ENCODE measurements at places on chromosomes 2 and 18. TPM values are rescaled to one million over a fixed set of nuclear protein-coding genes. Genes with fewer than 3 reads are reported as not detected.
A peak's percentile ranks its signal among the peaks of the same experiment; 100 is the strongest.

The PKDCC gene
- total RNA-seq: not detected

The EML4 gene
- 134 TPM for total RNA-seq

The SULT1C2 gene
- total RNA-seq: not detected

The INPP5D gene
- 466 TPM for total RNA-seq

The CNGA3 gene
- not detected for total RNA-seq

The ZSWIM2 gene
- not detected for total RNA-seq

The ANKRD53 gene
- total RNA-seq: 1.4 TPM

The MSTN gene
- total RNA-seq: not detected

The C2orf49 gene
- 29.3 TPM for total RNA-seq

The DYNAP gene
- not detected for total RNA-seq

The IL1RL1 gene
- total RNA-seq: not detected

The DNAJC27 gene
- total RNA-seq: 15.6 TPM

The LIMS2 gene
- 4.2 TPM for total RNA-seq

The NEU4 gene
- not detected for total RNA-seq

DNA sequence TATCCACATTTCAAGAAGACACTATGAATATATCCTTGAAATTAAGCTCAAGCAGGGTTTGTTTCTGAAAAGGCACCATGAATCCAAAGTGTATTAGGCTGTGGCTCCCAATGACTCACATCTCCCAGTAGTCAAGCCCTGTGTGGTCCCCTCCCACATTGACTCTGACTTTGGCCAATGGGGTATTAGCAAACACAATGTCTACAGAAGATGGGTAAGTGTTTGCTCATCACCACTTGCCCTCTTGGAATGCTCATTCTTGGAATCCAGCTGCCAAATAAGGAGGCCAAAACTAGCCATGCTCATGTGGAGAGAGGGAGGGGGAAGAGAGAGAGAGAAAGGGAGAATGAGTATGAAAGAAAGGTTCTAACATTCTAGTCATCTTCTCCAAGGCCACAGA is 490.0 kb downstream of the TXNL1 start:
- DNase-seq: no peak
- H3K4me3 ChIP-seq: no peak overlapping the region
- no peak overlapping the region for H3K27ac ChIP-seq
- H3K27me3 ChIP-seq: no peaks in the 10 kb centered on the region

- no peaks in the 10 kb centered on the region for H3K4me1 ChIP-seq
- no peaks in the 10 kb centered on the region for H3K36me3 ChIP-seq
- H3K4me3 ChIP-seq: no peak overlapping the region
- H3K27ac ChIP-seq: no peak overlapping the region
Observed at GRCh38 chr18:2387588-2387987, 183.7 kb downstream of the METTL4 start.

- H3K4me1 ChIP-seq: no peaks in the 10 kb centered on the region
- no peaks in the 10 kb centered on the region for H3K36me3 ChIP-seq
- H3K4me3 ChIP-seq: no peak overlapping the region
- H3K27me3 ChIP-seq: no peaks in the 10 kb centered on the region
- no peak overlapping the region for H3K27ac ChIP-seq
Observed at GRCh38 chr2:156147594-156148330, 184.8 kb downstream of the NR4A2 start.

GRCh38 chr2:35033748-35034147 is 1321.8 kb upstream of the CRIM1 start:
- no peak for DNase-seq

- DNase-seq: no peak
- no peaks in the 10 kb centered on the region for H3K27me3 ChIP-seq
- peaks cover 5% of the 10 kb centered on the region for H3K36me3 ChIP-seq
- H3K4me3 ChIP-seq: no peak overlapping the region
- no peak overlapping the region for H3K27ac ChIP-seq
Observed at GRCh38 chr2:31237348-31238017, 3.5 kb downstream of the EHD3 start.

- no peaks in the 10 kb centered on the region for H3K27me3 ChIP-seq
- no peak overlapping the region for H3K4me3 ChIP-seq
- no peaks in the 10 kb centered on the region for H3K4me1 ChIP-seq
- H3K36me3 ChIP-seq: no peaks in the 10 kb centered on the region
Observed at GRCh38 chr2:172937884-172938712, 137.5 kb upstream of the MAP3K20 start.

- DNase-seq: no peak
- H3K4me3 ChIP-seq: no peak overlapping the region
- H3K27ac ChIP-seq: no peak overlapping the region
- H3K4me1 ChIP-seq: no peaks in the 10 kb centered on the region
- H3K36me3 ChIP-seq: no peaks in the 10 kb centered on the region
Observed at GRCh38 chr2:19532547-19533196, 174.2 kb upstream of the OSR1 start.

DNA sequence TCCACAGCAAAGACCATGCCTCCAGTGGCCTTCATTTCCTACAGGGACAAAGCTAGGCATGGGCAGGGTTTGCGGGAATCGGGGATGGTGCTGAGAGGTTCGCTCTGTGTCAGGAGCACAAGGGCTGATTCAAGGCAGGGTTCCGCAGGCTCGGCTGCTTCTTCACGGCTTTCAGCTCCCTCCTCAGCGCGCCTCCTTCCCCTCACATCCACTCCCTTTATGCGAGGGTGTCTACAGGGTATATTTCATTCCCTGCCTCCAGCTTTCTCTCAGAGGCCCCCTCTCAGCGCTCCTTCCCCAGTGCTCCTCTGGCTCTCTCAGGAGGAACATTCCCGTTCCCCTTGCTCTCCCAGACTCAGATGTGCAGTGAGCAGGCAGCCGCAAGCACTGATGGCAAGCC is 78.7 kb upstream of the ASB18 start:
- no peaks in the 10 kb centered on the region for H3K4me1 ChIP-seq
- H3K4me3 ChIP-seq: no peak overlapping the region
- DNase-seq: no peak
- no peaks in the 10 kb centered on the region for H3K36me3 ChIP-seq

- no peaks in the 10 kb centered on the region for H3K27me3 ChIP-seq
- no peaks in the 10 kb centered on the region for H3K36me3 ChIP-seq
- no peaks in the 10 kb centered on the region for H3K4me1 ChIP-seq
- H3K4me3 ChIP-seq: no peak overlapping the region
- DNase-seq: no peak
Observed at GRCh38 chr2:209907746-209908145, 94.7 kb upstream of the RPE start.

GRCh38 chr18:32373995-32374394 is 96.7 kb downstream of the GAREM1 start:
- no peaks in the 10 kb centered on the region for H3K27me3 ChIP-seq
- H3K36me3 ChIP-seq: no peaks in the 10 kb centered on the region
- H3K4me3 ChIP-seq: no peak overlapping the region
- DNase-seq: no peak
- H3K4me1 ChIP-seq: no peaks in the 10 kb centered on the region

GRCh38 chr2:82237994-82238662 is 1933.6 kb upstream of the LRRTM1 start:
- no peak overlapping the region for H3K4me3 ChIP-seq
- H3K4me1 ChIP-seq: no peaks in the 10 kb centered on the region
- H3K27me3 ChIP-seq: no peaks in the 10 kb centered on the region
- H3K27ac ChIP-seq: no peak overlapping the region
- no peak for DNase-seq

DNA sequence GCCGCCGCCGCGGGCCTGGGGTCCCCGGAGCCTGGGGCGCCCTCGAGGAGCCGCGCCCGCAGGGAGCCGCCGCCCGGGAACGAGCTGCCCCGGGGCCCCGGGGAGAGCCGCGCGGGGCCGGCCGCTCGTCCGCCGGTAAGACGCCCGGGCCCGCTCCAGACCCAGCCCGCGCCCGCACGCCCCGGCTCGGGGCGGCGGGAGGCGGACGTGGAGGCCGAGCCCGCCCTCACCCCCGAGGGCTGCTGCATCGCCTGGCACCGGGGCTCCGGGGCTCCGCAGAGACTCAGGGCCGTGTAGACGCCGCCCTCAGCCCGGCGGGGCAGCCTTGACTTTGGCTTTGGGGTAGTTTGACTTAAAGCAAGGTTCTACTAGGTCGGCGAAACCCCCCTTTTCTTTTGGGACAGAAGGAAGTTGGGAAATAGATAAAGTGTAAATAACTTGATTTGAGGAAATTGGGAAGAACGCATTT is 335 bp downstream of the ERFE start:
- no peaks in the 10 kb centered on the region for H3K36me3 ChIP-seq
- no peaks in the 10 kb centered on the region for H3K27me3 ChIP-seq
- H3K4me1 ChIP-seq: peaks cover 16% of the 10 kb centered on the region
- no peak overlapping the region for H3K27ac ChIP-seq
- H3K4me3 ChIP-seq: no peak overlapping the region

GRCh38 chr18:52242711-52243110 is 97.3 kb upstream of the DCC start:
- H3K27ac ChIP-seq: no peak overlapping the region
- H3K36me3 ChIP-seq: no peaks in the 10 kb centered on the region
- H3K27me3 ChIP-seq: no peaks in the 10 kb centered on the region
- H3K4me3 ChIP-seq: no peak overlapping the region
- no peak for DNase-seq

DNA sequence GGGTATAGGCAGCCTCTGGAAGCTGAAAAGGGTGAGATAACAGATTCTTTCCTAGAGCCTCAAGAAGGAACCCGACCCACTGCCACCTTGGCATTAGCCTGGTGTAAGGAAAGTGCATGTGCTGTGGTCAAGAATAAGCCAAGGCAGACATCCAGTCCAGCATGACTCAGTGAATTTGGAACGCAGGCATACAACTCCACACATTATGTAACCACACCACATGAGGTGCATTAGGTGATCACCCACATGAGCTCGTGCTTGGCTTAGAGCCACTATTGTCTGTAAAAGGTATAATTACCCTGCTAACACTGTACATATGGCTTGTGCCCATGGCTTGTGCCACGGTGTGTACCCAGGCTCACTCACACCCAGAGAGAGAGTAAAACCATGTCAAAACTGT is 583.7 kb upstream of the HNMT start:
- no peaks in the 10 kb centered on the region for H3K36me3 ChIP-seq
- H3K27me3 ChIP-seq: no peaks in the 10 kb centered on the region
- H3K4me1 ChIP-seq: no peaks in the 10 kb centered on the region

DNA sequence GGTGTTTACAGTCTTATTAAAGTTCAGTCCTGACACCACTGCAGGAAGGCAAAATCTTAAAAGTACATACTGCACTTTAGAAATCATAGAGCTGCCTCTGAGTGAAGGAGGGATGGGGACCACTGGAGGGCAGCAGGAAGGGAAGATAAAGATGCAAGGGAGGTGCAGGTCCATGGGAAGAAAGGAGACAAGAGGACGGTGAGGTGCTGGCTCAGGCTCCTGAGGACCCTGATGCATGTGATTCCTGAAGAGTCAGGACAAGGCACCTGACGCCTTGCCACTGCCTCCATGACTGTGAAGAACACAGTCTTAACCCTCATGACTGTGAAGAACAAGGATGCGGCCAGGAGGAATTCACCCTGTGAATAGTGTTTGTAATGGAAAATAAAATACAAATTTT is 116.2 kb upstream of the NPAS2 start:
- no peaks in the 10 kb centered on the region for H3K36me3 ChIP-seq
- no peaks in the 10 kb centered on the region for H3K27me3 ChIP-seq
- DNase-seq: no peak
- no peaks in the 10 kb centered on the region for H3K4me1 ChIP-seq
- H3K4me3 ChIP-seq: no peak overlapping the region

GRCh38 chr2:207153266-207153975 is 12.3 kb downstream of the KLF7 start:
- H3K27ac ChIP-seq: peak overlapping the region; percentile 53
- no peak for DNase-seq

DNA sequence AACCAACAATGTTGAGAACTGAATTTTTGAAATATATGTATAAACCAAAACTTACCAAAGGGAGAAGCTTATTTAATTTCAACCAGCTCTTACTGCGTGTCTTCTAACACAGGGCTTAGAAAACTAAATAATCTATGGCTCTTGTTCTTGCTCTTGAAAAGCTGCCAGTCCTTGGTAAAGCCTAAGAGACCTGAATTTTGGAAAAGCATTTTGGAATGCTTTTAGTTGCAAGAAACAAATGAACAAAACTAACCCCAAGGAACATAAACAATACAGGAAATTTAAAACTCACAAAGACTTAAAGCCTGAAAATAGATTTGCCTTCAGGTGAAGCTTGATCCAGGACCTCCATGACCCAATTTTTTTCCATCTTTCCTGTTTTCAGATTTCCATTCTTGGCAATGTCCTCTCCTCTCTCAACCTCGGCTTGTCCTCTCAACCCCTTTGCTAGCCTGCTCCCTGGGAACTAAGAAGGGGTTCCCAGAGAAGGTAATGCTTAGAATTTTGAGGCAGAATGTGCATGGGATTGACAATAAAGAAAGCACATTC is 169.8 kb upstream of the NCK2 start:
- no peaks in the 10 kb centered on the region for H3K4me1 ChIP-seq
- H3K4me3 ChIP-seq: no peak overlapping the region
- DNase-seq: no peak

GRCh38 chr2:100417711-100418124 is 250 bp upstream of the CHST10 start:
- H3K36me3 ChIP-seq: peaks cover 3% of the 10 kb centered on the region
- peaks cover 11% of the 10 kb centered on the region for H3K4me1 ChIP-seq

DNA sequence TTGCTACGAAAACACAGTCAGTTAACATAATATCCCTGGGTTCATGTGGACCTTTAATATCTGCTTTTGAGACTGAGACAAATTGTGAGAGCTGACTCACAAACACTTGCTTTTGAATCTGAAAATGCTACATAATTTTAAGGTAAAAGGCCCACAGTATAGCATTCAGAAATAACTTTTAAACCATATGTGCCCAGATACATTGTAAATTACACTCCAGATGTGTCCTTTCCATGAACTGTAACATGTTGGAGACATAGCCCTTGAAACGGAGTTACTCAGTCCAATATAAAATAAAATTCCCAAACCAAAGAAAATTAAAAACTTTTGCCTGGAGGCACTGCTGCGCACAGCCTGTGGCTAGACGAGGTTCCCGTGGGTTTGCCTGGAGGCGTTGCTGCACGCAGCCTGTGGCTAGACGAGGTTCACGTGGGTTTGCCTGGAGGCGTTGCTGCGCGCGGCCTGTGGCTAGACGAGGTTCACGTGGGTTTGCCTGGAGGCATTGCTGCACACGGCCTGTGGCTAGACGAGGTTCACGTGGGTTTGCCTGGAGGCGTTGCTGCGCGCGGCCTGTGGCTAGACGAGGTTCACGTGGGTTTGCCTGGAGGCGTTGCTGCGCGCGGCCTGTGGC is 131.9 kb upstream of the ALKAL2 start:
- no peak overlapping the region for H3K4me3 ChIP-seq
- H3K27me3 ChIP-seq: no peaks in the 10 kb centered on the region
- no peak for DNase-seq
- no peaks in the 10 kb centered on the region for H3K36me3 ChIP-seq
- no peak overlapping the region for H3K27ac ChIP-seq
- H3K4me1 ChIP-seq: no peaks in the 10 kb centered on the region

GRCh38 chr2:236415684-236416444 is 151.7 kb upstream of the ASB18 start:
- H3K27me3 ChIP-seq: no peaks in the 10 kb centered on the region
- H3K27ac ChIP-seq: no peak overlapping the region
- DNase-seq: no peak
- no peaks in the 10 kb centered on the region for H3K36me3 ChIP-seq
- no peak overlapping the region for H3K4me3 ChIP-seq

Measured in B cell (primary cell).